ENCODE measurements at places on chromosomes 1 and 21.

- DNase-seq = no peak
These were observed 1.2 kb downstream of the MAPKAPK2 start for GRCh38 chr1:206685769-206686477.

GRCh38 chr1:63010913-63011660 lies 227.2 kb downstream of the ATG4C start:
- DNase-seq = no peak

GRCh38 chr21:24148461-24148860 lies 1458.8 kb downstream of the MRPL39 start:
- no peak for DNase-seq

DNA sequence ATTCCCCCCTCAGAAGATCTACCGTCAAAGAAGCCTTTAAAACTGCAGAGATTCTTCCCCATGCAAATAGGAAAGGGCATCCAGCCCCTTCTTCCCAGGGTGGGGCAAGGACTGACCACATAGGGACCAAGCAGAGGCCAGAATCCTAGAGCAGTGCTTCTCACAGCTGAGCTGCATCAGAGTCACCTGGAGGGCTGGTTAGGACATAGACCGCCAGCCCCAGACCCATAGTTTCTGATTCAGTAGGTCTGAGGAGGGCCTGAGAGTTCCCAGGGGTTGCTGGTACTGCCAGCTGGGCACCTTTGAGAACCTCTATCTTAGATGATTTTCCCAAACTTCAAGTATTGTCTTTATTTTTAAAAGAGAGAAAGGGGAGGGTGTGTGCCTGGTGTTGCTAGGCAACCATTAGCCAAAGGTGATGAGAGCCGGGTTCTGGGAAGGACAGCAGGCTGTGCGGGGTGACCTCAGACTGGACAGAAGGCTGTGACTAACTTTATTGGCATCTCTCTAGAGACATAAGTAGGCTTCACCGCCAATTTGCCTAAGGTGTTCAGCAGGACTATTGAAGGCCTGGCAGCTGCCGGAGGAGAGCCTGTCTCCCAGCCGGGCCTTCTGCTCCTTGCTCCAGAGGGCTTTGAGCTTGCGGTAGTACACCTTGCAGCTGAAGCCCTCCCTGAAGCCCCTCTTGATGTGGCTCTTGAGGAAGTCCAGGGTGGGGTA lies 3.0 kb downstream of the SPATA46 start:
- no peak for DNase-seq

GRCh38 chr1:213622365-213623063 lies 365.3 kb upstream of the PROX1 start:
- DNase-seq = no peak

DNA sequence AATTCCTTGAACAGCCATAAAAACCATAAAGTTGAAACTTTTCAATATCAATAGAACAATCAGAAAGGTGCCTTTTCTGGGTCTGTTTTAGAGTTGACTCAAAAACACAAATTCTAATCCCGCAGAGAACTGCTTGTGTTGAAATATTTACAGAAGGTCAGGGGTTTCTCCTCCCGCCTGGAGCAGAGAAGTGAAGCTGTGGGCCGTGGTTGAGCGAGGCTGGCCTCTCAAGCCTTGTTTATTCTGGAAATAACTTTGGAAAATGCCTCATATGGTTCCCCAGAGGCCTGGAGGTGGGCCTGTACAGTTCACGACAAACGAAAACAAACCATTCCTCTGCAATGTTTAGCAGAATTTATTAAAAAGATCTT lies 90.8 kb upstream of the ERRFI1 start:
- peak; percentile 53 for DNase-seq

DNA sequence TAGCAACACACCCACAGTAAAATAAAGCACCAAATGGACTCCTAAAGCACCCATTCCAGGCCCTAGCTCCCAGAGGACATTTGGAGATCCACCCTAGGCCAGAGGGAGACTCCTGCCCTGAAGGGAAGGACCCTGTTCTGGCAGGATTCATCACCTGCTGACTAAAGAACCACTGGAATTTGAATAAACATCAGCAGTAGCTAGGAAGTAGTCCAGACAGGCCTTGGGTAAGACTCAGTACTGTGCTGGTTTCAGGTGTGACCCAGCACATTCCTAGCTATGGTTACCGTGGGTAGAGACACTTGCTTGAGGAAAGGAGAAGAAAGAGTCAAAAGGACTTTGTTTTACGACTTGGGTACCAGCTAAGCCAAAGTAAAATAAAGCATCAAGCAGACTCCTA lies 92.7 kb upstream of the LRRC7 start:
- DNase-seq = no peak
